H9 (cell line): ENCODE measurements at places on chromosomes 3 and 15. TPM values are rescaled to one million over a fixed set of nuclear protein-coding genes. Genes with fewer than 3 reads are reported as not detected.

- no peaks in the 10 kb centered on the region; the same call in 1 of the 2 replicates for H3K27me3 ChIP-seq
- no peak overlapping the region for H3K4me3 ChIP-seq
- no peaks in the 10 kb centered on the region for H3K4me1 ChIP-seq
- H3K36me3 ChIP-seq = no peaks in the 10 kb centered on the region
Observed at GRCh38 chr3:122246199-122246598, 62.7 kb downstream of the CASR start.

GRCh38 chr15:101083336-101084045 is 164.3 kb downstream of the LRRK1 start:
- peaks cover 7% of the 10 kb centered on the region; the same call in 1 of the 2 replicates for H3K4me1 ChIP-seq
- H3K27ac ChIP-seq = no peak overlapping the region
- no peak for DNase-seq
- no peak overlapping the region for H3K4me3 ChIP-seq

DNA sequence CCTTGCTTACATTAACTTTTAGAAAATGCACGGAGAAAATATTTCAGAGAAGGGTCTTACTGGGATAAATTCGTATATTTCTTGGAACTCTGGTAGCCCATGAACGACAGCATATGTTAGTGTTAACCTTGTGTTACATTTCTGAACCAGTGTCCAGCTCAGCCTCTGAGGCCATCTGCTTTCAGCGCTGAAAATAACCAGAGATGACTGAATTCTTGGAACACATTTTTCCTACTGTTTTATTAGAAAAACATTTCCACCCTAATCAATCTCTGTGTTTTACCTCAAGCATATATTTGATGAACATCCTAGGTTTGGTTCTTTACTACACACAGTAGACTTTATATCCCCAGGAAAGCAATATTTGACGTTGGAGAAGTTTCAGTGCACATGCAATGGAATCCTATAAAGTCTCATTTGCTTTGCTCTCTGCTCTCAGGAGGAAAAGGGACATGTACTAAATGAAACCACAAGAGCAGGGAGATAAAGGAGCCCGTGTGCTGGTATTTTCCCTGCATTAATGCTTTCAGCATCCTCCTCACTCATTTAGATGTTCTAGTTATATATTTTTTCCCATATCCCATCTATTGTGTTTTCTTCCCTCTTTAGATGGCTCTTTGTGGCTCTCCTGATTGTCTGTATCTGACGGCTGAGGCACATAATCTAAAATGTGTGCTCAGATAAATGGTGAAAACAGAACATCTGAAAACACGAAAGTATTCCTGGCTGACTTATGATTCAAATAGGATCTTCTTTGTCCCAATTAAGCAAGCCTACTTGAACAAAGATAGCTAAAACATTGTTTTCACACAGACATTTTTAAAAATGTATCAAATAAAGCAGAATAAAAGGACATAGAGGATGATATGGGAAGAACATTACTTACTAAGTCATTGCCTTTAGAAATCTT is 151.7 kb upstream of the KCNMB2 start:
- H3K4me3 ChIP-seq = no peak overlapping the region
- H3K36me3 ChIP-seq = no peaks in the 10 kb centered on the region
- no peak overlapping the region for H3K27ac ChIP-seq
- DNase-seq = no peak

- no peak overlapping the region for H3K27ac ChIP-seq
- H3K36me3 ChIP-seq = no peaks in the 10 kb centered on the region
- H3K27me3 ChIP-seq = no peaks in the 10 kb centered on the region
- no peak overlapping the region for H3K4me3 ChIP-seq
- no peaks in the 10 kb centered on the region for H3K4me1 ChIP-seq
Observed at GRCh38 chr3:148852271-148852992, 12.7 kb upstream of the CPA3 start.

GRCh38 chr3:107426223-107426622 is 49.0 kb downstream of the CCDC54 start:
- H3K36me3 ChIP-seq = no peaks in the 10 kb centered on the region
- H3K27ac ChIP-seq = no peak overlapping the region
- H3K4me3 ChIP-seq = no peak overlapping the region
- DNase-seq = no peak

The NEK10 gene
- 0.66 and 0.97 TPM in 2 replicates for total RNA-seq
